Stimulated activated memory B cell treated with anti-CD40 and anti-IgM and Interleukin-4, amounts not matched to agents 10 μg/mL and 1 μg/mL and 100 μg/mL, for 72 hours (primary cell): ENCODE measurements at places on chromosomes 13 and 19.

- ATAC-seq: peak; percentile 4
Measured at GRCh38 chr19:17527326-17527725, 15.9 kb downstream of the PGLS start.

DNA sequence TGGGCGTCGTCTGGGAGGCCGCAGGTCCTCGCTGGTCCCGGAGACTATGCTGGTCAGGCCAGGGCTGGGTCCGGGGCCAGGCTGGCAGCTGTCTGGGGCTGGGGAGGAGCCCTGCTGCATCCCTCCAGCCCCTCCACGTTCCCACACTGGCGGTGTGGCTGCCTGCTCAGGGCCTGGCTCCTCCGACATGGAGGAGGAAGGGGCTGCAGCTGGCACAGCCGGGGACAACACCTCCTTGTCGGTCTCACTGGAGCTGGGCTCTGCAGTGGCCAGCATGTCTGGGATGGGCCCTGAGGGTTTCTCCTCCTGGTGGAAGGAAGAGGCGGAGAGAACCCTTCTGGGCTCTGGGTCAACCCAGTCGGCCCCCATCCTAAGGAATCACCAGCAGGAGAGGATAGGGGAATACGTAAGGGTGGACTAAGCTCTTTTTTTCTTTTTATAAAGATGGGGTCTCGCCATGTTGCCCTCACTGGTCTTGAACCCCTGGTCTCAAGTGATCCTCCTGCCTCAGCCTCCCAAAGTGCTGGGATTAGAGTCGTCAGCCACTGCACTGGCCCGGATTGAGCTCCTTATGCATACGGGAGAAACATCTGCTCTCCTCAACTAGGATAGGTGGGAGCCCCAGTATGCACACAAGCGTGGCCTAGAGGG is 806 bp downstream of the ZNF414 start:
- ATAC-seq: no peak

- no peak for ATAC-seq
Measured at GRCh38 chr19:34707661-34708060, 26.4 kb upstream of the ZNF181 start.

DNA sequence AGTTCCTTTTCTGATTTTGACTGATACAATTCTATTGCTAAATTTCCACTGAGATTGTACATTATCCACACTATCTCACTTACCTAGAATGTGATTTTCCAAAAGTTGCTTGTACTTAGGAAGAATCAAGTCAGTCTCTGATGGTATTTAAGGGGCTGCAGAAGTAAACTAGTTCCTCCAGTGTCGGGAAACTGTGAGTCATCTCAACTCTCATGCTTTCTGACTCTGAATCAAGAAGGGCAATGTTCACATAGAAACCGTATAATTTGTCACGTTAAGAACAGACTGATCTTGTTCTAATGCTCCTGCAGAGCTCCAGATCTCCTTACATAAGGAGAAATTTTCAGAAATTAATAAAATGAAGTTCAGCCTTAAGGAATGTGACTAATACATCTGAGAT is 369.3 kb downstream of the KLF5 start:
- no peak for ATAC-seq

GRCh38 chr19:13026462-13027370 is 31.4 kb downstream of the NFIX start:
- ATAC-seq: no peak
